ENCODE measurements at places on chromosomes 4 and X. TPM values are rescaled to one million over a fixed set of nuclear protein-coding genes. Genes with fewer than 3 reads are reported as not detected.

GRCh38 chrX:147890756-147891155 is 21.0 kb upstream of the FMR1 start:
- no peak for DNase-seq

- DNase-seq: no peak
Measured at GRCh38 chr4:176066757-176067156, 1.1 kb downstream of the WDR17 start.

The PRRG1 gene
- total RNA-seq: not detected

DNA sequence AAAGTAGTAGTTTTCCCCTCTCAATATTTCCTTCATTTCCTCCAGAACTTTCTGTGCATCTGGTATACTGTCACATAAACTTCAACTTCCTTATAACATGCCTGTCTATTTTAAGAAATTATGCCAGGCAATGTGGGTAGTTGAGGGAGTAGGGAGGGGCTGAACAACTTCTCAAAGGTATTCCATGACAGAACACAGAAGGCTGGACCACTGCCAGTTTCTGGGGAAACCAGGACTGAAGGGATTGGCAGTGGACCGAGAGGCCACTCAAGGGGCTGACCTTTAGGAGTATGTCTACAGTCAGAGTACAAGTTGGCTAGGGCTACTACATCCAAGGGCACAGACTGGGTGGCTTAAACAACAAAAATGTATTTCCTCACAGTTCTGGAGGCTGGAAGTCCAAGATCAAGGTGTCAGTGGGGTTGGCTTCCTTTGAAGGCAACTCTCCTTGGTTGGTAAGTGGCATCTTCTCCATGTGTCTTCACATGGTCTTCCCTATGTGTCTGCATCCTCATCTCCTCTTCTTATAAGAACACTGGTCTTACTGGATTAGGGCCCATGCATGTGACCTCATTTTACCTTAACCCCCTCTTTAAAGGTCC is 6.9 kb downstream of the SH3RF1 start:
- DNase-seq: no peak

The FAM184B gene
- not detected for total RNA-seq

DNA sequence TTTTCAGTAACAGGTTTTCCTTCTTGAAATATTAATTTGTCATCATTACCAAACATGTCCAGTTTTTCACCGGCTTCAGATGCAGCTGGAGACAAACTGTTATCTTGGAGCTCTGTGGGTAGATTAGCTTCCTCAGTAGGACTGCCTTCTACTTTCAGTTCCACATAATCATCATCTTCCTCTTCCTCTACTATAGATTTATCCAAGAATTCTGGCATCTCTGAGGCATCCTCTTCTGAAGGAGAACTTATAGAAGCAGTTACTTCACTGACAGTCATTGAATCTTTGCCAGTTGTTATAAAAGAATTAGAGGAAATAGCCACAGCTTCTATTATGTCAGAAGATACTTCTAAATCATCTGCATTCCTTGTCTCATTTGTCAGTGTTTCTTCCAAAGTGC is 162.9 kb downstream of the LRBA start:
- no peak for DNase-seq

- DNase-seq: no peak
Measured at GRCh38 chrX:132188175-132188574, 31.1 kb downstream of the RAP2C start.

The ACOX3 gene
- total RNA-seq: 29.9 TPM

DNA sequence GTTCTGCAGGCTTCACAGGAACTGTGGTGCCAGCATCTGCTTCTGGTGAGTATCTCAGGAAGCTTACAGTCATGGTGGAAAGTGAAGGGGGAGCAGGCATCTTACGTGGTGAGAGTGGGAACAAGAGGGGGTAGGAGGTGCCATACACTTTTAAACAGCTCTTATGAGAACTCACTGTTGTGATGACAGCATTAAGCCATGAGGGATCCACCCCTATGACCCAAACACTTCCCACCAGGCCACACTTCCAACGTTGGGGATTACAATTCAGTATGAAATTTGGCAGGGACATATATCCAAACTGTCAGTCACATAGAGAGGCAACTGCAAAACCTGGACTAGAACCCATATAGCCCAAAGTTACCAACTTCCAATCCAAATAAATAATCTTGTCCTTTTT is 43.1 kb upstream of the ZCCHC12 start:
- no peak for DNase-seq

DNA sequence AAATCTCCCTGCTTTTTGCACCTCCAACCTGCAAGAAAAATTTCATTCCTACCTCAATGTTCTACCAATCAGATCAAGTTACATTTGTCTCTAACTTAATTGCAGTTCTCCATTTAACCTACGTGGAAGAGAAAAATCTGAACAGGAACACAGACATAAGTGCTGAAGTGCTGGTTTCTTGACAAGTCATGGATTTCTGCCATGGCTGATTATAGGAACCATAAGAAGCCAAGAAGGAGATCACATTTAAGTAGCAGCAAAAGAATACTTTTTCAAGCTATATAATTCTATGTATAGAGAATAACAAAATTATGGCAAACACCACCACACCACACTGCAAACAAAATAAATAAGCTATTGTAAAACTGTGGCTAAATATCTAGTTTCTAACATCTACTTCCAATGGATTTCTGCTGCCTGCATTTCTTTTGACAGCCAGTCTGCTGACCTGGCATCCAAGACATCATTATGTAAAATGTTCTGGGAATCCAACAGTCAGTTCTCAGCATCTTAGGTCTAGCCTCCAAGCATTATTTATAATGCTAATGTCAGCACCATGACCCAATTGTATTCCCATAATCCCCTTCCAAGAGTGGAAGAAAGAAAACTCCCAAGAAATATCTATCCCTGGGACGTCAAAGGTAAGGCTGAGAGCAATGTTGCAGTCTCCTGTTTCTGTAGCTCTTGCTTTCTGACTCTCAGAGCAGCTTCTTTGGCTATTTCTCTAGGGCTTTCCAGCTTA is 50.8 kb upstream of the GAB1 start:
- DNase-seq: no peak

- DNase-seq: peak; percentile 12
Measured at GRCh38 chrX:81120936-81121371, 80.8 kb downstream of the HMGN5 start.

- no peak for DNase-seq
Measured at GRCh38 chr4:171846893-171847292, 33.7 kb downstream of the GALNTL6 start.

The BEX2 gene
- 2.6 TPM for total RNA-seq

The TCEAL2 gene
- not detected for total RNA-seq

DNA sequence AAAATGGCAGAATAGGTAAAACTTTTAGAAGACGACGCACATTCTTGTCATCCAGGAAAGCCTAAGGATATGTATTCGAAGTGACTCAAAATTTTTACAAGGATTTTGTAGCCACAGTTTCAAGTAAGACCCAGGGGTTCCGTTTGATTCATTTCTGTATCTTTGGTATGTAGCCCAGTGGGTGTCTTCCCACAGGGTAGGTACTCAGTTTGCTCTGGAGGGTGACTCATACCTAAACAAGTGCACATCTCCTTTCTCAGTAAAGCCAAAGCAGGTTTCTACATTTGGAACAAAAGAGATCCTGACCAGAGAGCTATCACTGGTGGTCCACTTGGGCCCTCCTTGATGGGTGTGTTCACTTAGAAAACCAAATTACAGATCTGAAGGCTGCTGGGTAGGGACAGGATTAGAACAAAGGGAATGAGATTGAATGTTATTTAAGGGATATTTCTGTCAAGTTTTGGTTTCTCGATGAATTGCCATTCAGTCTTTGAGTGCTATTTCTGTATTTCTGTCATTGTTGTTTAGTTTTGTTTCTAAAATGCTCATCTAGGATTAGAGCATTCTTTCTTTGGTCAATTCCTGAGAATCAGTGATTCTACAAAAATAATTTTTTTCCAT is 56.1 kb downstream of the PLS3 start:
- DNase-seq: no peak

The USP27X gene
- 1.7 TPM for total RNA-seq

- DNase-seq: no peak
Measured at GRCh38 chr4:146224326-146224966, 10.1 kb downstream of the REELD1 start.

- DNase-seq: no peak
Measured at GRCh38 chr4:138982754-138983153, 32.8 kb upstream of the NOCT start.

GRCh38 chr4:22553560-22553959 is 37.7 kb upstream of the ADGRA3 start:
- DNase-seq: no peak

GRCh38 chr4:134345244-134345643 is 143.7 kb upstream of the PABPC4L start:
- DNase-seq: no peak

GRCh38 chr4:73308286-73308685 is 49.7 kb upstream of the ANKRD17 start:
- DNase-seq: no peak

GRCh38 chr4:169070071-169070894 is 60.2 kb upstream of the CBR4 start:
- DNase-seq: no peak

GRCh38 chrX:73765776-73766430 is 202.9 kb downstream of the CHIC1 start:
- no peak for DNase-seq

- DNase-seq: no peak
Measured at GRCh38 chrX:19879181-19879580, 8.2 kb downstream of the SH3KBP1 start.

- DNase-seq: peak; percentile 9
Measured at GRCh38 chrX:9873952-9874351, 87.7 kb downstream of the SHROOM2 start.

DNA sequence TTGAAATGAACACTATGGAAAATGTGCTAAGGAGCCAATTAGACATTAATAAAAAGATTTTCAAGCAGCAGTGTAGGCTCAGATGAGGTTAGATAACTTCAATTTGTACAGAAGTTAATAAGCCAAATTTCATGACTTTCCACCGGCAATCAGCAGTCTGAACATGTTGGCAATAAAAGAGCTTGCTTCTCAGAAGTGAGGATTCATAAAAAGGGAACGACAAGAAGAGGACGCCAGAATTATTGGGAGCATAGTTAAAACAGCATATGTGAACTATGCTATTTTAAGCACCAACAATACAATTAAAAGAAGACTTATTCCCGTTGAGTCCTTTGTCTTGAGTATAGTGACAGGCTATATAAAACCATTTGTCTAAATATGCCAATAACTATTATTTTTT is 785.3 kb downstream of the ADGRL3 start:
- DNase-seq: no peak

The GAGE1 gene
- total RNA-seq: not detected

DNA sequence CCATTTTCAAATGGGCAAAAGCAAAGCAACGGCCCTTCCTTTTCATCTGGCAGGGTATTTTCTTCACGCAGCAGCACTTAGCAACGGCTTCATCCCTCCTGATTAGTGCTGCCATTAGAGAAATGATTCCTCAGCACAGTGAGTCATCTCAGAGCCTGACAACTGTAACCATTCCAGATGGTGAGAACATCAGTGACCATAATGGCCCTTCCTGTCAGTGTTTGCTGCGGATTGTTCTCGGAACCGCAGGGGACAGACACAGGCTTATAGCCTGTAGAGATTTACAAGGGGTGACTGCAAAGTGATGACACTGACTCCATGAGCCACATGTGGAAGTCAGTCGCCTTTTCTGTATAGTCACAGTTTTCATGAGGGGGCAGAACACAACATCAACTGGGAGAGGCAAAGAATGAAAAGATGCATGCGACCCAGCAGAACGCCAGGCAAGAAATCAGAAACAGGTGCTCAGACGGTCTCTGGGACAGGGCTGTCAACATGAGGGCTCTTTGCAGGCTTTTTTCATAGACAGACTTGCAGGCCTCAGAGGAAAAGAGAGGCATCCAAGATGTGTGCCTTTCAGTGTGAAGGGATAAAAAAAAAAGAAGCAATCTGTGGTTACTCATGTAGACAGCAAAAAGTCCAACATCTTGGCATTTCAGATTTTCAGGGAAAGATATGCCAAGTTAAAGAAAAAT is 69.9 kb upstream of the FBXW7 start:
- DNase-seq: no peak

- DNase-seq: no peak
Measured at GRCh38 chrX:13894888-13895565, 78.1 kb upstream of the GPM6B start.

DNA sequence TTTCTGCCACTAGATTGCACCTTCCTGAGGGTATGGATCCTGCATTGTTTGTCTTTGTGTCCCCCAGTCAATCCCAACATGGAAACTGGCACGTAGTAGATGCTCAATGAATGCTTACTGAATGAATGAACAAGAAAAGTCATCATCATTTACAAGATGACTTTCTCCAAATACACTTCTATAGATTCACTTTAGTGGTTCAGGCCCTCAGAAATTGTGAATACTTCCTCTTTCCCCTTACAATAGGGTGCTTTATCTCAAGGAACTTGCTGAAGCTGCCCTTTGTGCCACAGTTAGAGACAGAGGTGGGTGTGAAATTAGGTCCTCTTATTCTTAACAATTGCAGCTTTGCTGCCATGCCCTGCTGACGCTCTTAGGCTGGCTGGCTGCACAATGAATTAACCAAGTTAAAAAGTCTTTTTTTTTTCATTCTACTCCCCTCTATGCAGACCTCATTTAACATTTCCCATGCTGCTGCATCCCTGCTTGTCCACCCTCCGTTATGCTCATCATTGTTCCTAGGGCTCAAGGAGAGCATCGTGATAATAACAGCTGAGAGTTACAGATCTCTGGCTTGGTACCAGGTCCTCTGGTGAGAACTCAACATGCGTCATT is 108.0 kb upstream of the ZNF518B start:
- DNase-seq: no peak

The RNF128 gene
- total RNA-seq: not detected

DNA sequence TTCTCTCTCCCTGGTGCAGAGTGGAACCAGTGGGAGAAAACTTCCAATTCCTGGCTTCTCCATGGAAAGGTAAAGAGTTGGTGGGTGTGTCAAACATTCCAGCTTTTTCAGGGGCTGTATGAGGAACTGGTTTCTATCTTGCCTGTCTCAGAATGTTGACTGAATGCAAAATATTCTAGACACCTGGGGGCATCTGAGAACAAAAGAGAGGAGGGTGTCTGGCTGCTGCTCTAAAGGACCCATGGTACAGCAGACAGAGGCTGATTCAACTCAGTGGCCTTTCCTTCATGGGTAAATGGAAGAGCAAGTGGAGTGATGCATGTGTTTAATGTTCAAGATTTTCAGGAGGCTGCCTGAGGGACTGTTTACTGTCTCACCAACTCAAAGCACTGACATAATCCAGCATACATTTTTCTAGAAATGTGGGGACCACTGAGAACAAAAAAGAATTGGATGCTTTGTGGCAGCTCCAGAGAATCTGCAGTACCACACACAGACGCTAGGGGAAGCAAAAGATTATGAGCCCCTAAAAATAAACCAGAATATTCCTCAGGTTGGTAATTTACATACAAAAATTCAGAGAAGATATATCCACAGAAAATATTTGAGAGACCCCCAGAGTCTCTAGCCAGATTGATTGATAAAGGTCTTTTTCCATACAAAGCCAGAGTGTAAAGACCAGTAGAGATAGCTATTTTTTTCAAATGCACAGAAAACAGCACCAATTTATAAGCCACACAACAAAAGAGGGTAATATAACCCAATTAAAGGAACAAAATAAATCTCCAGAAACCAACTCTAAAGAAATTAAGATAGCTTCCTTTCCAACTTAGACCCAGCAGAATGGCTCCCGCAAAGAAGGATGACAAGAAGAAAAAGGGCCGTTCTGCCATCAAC is 48.0 kb upstream of the STARD8 start:
- no peak for DNase-seq
